ENCODE measurements at places on chromosomes 12 and 14. TPM values are rescaled to one million over a fixed set of nuclear protein-coding genes. Genes with fewer than 3 reads are reported as not detected.

Gene INHBC
- not detected for total RNA-seq

Gene KRT83
- total RNA-seq, result not detected

Gene RERG
- total RNA-seq, result 2.2 TPM

Gene CACNA2D4
- total RNA-seq, result 0.34 TPM

Gene PSMC6
- 113 TPM for total RNA-seq

DNA sequence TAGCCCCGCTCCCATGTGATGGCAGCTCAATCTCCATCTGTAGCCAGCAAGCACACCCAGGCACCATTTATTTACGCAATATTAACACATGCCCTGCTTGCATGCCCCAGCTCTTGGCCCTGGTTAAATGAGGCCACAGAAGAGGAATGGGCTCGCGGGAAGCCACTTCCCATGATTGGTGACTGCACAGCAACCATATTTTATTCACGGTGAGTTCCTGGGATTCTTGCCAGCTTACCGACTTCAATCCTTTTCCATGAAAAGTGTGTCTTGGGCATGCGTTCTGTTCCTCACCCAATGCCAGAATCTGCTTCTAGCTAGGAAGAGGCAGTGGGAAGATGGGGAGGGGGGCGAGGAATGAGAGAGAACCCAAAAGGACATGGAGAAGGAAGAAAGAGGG, 54.7 kb downstream of the PITPNM2 start:
- H3K4me1 ChIP-seq, result peaks cover 3% of the 10 kb centered on the region
- H3K36me3 ChIP-seq, result no peaks in the 10 kb centered on the region
- no peak overlapping the region for H3K27ac ChIP-seq
- H3K27me3 ChIP-seq, result peaks cover 19% of the 10 kb centered on the region
- H3K4me3 ChIP-seq, result no peak overlapping the region
- no peak for DNase-seq

GRCh38 chr12:98894412-98895085, 249.5 kb downstream of the APAF1 start:
- no peak overlapping the region for H3K27ac ChIP-seq
- H3K27me3 ChIP-seq, result peaks cover 57% of the 10 kb centered on the region
- H3K4me1 ChIP-seq, result peaks cover 10% of the 10 kb centered on the region

DNA sequence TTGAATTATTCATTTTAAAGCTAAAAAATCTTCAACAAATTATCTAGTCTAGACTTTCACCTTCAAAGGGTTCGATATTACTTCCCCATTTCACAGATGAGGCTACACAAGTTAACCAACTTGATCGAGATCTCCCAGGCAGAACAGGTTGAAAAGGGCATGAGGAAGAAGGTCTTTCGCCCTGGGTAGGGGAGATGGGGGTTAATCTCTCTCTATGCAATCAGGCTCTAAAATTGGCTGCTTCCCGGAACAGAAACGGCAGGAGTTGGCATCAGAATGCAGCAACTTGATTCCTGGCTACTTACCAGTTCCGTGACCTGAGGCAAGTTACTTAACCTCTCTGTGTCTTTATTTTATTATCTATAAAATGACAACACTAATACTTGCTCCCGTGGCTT, 2.4 kb upstream of the CISTR start:
- no peak for DNase-seq
- peaks cover 27% of the 10 kb centered on the region for H3K4me1 ChIP-seq
- H3K4me3 ChIP-seq, result no peak overlapping the region
- H3K27me3 ChIP-seq, result peaks cover 17% of the 10 kb centered on the region

DNA sequence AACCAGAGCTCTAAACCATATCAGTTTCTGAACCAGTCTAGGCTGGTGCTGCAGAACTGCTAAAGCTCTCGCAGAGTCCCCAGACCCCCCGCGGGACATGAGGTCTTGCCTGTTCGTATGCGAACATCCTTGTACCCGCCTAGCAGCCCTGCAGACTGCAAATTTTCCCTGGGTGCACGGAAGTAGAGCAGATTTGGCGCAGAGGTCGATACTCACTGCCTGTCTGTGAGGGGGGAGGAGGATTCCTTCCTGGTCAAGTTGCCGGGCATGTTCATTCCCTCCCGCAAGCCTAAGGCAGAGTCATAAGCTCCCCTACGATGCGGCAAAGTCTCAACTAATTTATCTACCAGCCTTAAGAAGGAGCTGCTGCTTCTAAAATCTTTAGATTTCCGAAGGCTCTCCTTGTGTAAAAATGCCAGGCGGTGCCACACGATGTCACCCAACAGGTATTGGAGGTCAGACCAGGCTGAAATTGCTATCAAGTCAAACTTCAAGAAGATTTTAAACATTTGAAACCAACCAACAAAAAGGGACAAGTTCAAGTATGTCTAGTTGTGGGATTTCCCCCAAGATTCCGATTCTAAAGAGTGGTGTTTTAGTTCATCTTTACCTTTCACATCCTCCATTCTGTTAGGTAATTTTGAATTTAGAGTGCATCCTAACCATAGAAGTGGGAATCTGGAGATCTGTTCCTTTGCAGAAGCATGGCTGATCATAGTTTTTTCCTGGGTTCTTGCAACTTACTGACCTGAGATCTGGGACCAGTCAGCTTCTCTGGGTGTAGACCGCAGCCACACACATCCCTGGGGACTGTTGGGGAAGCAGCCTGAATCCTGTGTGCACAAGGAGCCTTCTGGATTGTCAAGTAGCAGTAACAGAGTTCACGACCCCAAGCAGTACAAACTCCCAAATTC, 1.6 kb upstream of the PAX9 start:
- no peak for DNase-seq
- peaks cover 99% of the 10 kb centered on the region for H3K27me3 ChIP-seq
- no peaks in the 10 kb centered on the region for H3K36me3 ChIP-seq
- peaks cover 35% of the 10 kb centered on the region for H3K4me1 ChIP-seq

DNA sequence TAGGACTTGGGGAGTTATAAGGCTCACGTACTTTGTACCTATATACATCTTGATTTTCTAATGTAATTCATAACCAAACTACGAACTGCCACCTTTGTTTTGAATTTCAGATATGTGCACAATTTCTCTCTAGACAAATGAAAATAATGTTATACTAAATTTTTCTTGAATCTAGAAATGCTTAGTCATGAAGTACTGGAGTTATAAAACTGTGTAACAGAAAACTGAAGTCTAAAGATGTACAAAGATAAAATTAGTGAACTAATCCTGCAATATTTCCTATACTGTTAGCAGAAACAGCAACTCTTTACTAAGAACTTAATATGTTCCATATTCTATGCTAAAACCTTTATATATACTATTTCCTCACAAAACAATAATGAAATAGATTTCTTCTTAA, 15.5 kb downstream of the SEC23A start:
- H3K27ac ChIP-seq, result no peak overlapping the region
- H3K27me3 ChIP-seq, result no peaks in the 10 kb centered on the region
- peaks cover 45% of the 10 kb centered on the region for H3K36me3 ChIP-seq

GRCh38 chr14:99643343-99643742, 1.6 kb upstream of the HHIPL1 start:
- no peak overlapping the region for H3K27ac ChIP-seq
- H3K36me3 ChIP-seq, result no peaks in the 10 kb centered on the region
- H3K4me1 ChIP-seq, result peaks cover 4% of the 10 kb centered on the region
- H3K4me3 ChIP-seq, result no peak overlapping the region
- H3K27me3 ChIP-seq, result peaks cover 28% of the 10 kb centered on the region

DNA sequence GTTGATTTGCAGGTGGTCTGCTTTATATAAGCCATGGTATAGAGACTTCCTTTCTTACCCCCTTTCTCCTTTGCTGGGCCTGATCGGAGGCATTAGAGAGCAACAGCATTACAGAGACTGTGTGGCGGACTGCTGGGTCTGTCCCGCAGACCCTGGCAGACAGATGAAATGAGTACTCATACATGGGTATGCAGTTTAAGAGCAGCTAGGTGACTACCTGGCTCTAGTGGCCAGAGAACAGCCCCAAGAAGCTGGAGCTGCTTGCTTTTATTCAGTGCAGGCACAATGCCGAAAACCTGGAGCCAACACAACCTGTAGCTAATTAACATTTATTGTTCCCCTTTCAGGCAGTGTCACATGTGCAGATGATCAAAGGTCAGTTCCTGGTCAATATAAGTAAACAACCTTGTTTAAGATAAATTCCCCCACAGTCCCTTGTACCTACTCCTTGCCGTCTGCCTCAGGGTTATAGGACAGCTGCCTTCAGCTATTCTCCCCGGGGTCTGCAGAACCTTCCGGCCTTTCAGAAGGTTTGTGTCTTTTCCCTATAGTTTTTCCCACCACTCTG, 160.0 kb downstream of the TRHDE start:
- peaks cover 10% of the 10 kb centered on the region for H3K4me1 ChIP-seq
- no peaks in the 10 kb centered on the region for H3K27me3 ChIP-seq
- no peak for DNase-seq
- no peaks in the 10 kb centered on the region for H3K36me3 ChIP-seq
- peak overlapping the region; percentile 92 for H3K27ac ChIP-seq
- no peak overlapping the region for H3K4me3 ChIP-seq

- H3K36me3 ChIP-seq, result no peaks in the 10 kb centered on the region
- no peak for DNase-seq
- peaks cover 8% of the 10 kb centered on the region for H3K27me3 ChIP-seq
- no peak overlapping the region for H3K4me3 ChIP-seq
- no peak overlapping the region for H3K27ac ChIP-seq
- H3K4me1 ChIP-seq, result peaks cover 12% of the 10 kb centered on the region
These were observed 257.1 kb upstream of the NPAS3 start for GRCh38 chr14:32681598-32681997.

- no peaks in the 10 kb centered on the region for H3K36me3 ChIP-seq
- no peaks in the 10 kb centered on the region for H3K4me1 ChIP-seq
- no peak for DNase-seq
- H3K4me3 ChIP-seq, result no peak overlapping the region
- no peak overlapping the region for H3K27ac ChIP-seq
- peaks cover 35% of the 10 kb centered on the region for H3K27me3 ChIP-seq
These were observed 17.9 kb downstream of the PLD4 start for GRCh38 chr14:104942586-104942985.

GRCh38 chr12:66514581-66514980, 164.3 kb downstream of the GRIP1 start:
- peaks cover 5% of the 10 kb centered on the region for H3K4me1 ChIP-seq
- H3K4me3 ChIP-seq, result no peak overlapping the region
- DNase-seq, result no peak
- no peaks in the 10 kb centered on the region for H3K27me3 ChIP-seq
- H3K36me3 ChIP-seq, result peaks cover 6% of the 10 kb centered on the region
- no peak overlapping the region for H3K27ac ChIP-seq

GRCh38 chr14:93655078-93655750, 133.1 kb downstream of the PRIMA1 start:
- H3K27me3 ChIP-seq, result no peaks in the 10 kb centered on the region
- no peaks in the 10 kb centered on the region for H3K36me3 ChIP-seq
- DNase-seq, result peak; percentile 31
- no peak overlapping the region for H3K27ac ChIP-seq

DNA sequence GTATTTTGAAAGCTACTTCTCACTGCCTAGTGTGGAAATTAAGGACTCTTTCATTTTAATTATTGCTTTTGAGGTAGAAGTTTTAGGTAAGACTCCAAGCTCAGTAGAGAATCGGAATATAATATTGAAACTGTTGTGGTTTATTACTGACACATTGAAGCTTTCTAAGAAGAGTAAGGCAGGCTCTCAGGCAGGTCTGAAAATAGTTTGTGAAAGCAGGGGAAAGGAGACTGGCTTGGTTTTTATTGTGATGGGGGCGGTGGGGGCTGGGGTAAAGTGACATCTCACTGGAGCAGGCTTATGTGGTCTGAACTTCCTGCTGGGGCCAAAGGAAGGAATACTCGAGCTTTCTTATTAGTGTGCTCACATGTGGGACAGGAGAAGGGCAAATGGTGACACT, 79.5 kb downstream of the OTOGL start:
- H3K27me3 ChIP-seq, result no peaks in the 10 kb centered on the region
- peaks cover 8% of the 10 kb centered on the region for H3K4me1 ChIP-seq
- H3K27ac ChIP-seq, result no peak overlapping the region
- no peaks in the 10 kb centered on the region for H3K36me3 ChIP-seq

DNA sequence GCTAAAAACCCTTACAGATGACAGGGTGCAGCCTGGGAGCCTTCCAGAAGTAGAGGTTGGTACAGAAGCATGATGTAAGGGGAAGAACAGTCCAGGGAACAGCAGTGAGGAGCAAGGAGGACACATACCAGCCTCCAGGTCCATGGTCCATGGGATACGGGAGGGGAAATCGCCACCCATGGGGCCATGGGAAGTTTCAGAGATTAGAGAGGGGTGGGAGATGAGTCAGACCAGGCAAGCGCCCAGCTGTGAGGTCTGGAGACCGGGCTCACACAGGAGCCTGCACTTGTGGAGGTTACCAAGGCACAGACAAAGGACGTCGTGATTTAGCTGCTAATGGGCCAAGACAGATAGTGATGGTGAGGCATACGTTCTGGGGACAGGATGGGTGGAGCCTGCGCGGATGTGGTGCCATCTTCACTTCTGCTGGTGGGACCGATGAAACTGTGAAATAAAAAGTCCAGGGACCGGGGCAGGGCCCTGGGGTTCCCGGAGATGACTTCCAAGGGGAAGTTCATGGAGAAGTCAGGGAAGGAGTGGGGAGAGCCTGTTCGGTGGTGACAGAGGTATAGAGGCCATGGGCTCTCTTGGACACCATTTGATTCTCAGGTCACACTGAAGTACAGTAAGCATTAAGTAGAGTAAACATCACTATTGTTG, 17.7 kb upstream of the LRP1-AS start:
- H3K27ac ChIP-seq, result no peak overlapping the region
- H3K27me3 ChIP-seq, result no peaks in the 10 kb centered on the region
- H3K4me3 ChIP-seq, result no peak overlapping the region

GRCh38 chr14:76767681-76768656, 6.7 kb downstream of the VASH1 start:
- peaks cover 11% of the 10 kb centered on the region for H3K27me3 ChIP-seq
- H3K36me3 ChIP-seq, result peaks cover 7% of the 10 kb centered on the region
- H3K27ac ChIP-seq, result no peak overlapping the region
- H3K4me1 ChIP-seq, result peaks cover 19% of the 10 kb centered on the region
- H3K4me3 ChIP-seq, result no peak overlapping the region

- peaks cover 19% of the 10 kb centered on the region for H3K36me3 ChIP-seq
- H3K4me3 ChIP-seq, result no peak overlapping the region
- H3K4me1 ChIP-seq, result peaks cover 10% of the 10 kb centered on the region
- H3K27ac ChIP-seq, result no peak overlapping the region
- H3K27me3 ChIP-seq, result no peaks in the 10 kb centered on the region
These were observed 65.5 kb downstream of the FBXO33 start for GRCh38 chr14:39366460-39367386.

- H3K4me1 ChIP-seq, result peaks cover 12% of the 10 kb centered on the region
- no peaks in the 10 kb centered on the region for H3K27me3 ChIP-seq
- H3K4me3 ChIP-seq, result no peak overlapping the region
- no peak for DNase-seq
These were observed 4.1 kb upstream of the FIGNL2 start for GRCh38 chr12:51852404-51853137.

DNA sequence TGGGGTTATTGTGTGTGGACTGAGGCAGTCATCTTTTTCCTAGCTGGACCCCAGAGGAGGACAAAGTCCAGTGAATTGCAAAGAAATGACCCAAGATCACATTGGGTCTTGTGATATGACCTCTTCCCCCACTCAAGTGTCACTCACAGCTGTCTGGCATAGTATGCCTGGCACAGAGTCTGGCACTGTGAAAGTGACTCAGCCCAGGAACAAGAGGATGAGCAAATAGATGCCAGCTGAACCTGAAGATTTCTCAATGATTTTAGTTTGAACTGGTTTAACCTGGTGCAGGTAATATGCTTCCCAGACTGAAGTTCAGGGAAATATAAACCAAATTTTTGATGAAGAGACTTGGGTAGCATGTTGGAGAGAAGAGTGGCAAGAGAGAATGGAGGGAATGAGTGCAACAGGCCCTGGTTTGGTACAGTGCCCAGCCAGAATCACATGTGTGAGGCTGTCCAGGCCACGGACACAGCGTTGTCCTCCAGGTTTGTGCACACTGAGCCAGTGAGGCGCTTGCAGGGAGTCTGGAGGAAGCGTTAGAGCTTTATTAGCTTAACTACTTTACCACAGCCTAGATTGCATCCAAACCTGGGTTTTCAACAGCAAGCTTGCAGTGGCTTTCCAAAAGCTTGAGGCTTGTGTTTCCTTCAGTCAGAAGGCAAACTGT, 332.9 kb downstream of the NUAK1 start:
- no peak overlapping the region for H3K4me3 ChIP-seq
- H3K27ac ChIP-seq, result no peak overlapping the region
- no peaks in the 10 kb centered on the region for H3K36me3 ChIP-seq
- DNase-seq, result no peak
- peaks cover 5% of the 10 kb centered on the region for H3K27me3 ChIP-seq

All from progenitor cell of endocrine pancreas (in vitro differentiated cells).